ENCODE measurements at places on chromosomes 13 and 19.

GRCh38 chr19:50803633-50804419, 13.6 kb downstream of the ACP4 start:
- no peak for DNase-seq

- DNase-seq, result no peak
Observed at GRCh38 chr19:51800473-51801244, 5.7 kb downstream of the FPR3 start.

DNA sequence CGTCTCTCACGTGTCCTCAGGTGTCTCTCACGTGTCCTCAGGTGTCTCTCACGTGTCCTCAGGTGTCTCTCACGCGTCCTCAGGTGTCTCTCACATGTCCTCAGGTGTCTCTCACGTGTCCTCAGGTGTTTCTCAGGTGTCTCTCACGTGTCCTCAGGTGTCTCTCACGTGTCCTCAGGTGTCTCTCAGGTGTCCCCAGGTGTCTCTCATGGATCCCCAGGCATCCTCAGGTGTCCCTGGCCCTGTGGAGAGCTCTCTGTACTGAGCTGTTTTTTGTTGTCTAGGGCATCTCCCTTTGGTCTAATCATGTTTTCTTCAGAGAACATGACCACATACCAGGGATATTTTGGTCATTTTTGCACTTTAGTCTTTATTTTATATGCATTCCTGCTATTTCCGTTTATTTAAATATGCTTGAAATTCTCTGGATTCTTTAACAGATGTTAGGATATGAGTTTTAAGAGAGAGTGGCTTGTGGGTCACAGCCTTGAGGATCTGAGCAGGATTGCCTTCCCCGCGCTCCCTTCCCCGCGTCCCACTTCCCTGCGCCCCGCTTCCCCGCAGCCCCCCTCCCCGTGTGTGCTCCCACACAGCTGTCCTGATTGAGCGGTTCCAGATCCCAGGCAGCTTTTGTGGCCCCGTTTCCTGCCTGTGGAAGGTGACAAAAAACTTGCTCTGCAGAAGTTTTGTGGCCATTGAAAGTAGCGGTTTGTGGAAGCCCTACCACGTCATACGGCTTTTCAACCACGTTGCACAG, 31.9 kb downstream of the ATP4B start:
- no peak for DNase-seq

DNA sequence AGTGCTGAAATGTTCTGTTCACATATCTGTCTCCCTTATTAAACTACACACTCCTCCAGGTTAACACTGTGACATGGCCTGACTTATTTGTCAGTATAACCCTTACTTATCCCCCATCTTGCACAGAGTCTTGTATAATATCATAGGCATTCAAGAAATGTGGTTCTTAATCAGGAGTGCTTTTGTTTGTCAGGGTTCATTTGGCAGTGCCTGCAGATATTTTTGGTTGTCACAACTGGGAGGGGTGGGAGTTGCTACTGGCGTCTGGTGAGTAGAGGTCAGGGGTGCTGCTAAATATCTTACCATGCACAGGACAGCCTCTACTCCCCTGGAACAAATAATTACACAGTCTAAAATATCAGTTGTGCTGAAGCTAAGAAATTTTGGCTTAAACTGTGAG, 20.4 kb upstream of the OBI1 start:
- no peak for DNase-seq

- DNase-seq, result no peak
Observed at GRCh38 chr13:29868581-29868980, 18.2 kb upstream of the UBL3 start.

DNA sequence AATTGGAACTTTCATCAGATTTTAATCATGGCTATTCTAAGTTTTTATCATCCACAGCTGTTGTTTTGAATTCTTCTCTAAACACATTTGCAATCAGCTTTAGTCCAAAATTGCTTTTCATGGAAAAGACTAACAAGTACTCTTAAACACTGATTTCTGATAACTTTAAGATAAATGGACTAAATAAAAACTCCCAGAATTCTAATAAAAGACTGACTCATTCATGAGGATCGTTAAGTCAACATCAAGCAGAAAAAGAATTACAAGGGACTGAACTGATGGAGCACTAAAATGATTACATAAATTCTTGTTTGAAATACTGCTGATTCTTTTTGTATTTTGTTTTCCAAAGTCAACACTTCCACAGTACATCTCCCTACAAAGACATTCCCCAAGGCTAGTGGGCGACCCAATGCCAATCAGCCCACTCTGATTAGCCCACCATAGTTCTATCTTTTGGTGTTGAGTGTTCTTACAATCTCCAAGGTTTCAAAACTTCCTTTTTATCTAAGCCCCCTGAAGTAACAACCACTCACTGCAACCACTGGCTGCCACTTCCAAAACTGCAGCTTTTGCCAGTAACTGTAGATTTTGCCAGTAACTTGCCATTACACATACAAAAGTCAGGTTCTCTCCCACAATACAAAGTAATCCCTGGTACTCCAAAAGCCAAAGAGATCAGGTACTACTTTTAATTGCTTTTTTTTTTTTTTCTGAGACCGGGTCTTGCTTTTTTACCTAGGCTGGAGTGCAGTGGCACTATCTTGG, 14.0 kb upstream of the NAA16 start:
- no peak for DNase-seq
